ENCODE measurements at places on chromosomes 11 and 22.
A peak's percentile ranks its signal among the peaks of the same experiment; 100 is the strongest.

GRCh38 chr11:75283391-75283931 lies 42.9 kb downstream of the TPBGL start:
- DNase-seq, result no peak

DNA sequence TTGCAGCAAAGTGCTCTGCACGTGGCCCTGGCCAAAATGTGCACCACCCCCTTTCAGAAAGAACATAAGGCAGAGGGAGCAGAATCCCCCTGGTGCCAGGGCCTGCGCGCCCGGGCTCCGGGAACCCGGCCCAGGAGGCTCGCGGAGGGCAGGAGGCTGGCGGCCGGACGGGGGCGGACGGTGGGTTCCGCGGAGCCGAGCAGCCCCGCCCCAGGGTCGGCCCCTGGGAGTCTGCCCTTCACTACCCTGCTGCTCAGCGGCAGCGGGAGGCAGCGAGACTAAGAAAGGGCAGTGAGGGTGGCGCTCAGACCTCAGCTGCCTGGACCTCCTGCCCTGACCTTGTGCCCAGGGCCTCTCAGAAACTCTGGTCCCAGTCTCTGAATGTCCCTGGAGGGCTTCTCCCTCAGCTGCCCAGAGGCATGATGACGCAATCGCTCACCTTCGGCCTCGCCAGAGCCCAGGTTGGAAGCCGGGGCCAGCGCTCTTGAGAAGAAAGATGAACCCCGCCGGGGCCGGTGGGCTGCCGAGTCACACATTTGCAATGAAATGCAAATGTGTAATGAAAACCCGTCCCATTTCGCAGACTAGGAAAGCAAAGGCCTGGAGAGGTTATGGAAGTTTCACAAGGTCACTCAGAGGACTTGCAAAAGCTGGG lies 1.1 kb upstream of the CLMP start:
- no peak for DNase-seq

DNA sequence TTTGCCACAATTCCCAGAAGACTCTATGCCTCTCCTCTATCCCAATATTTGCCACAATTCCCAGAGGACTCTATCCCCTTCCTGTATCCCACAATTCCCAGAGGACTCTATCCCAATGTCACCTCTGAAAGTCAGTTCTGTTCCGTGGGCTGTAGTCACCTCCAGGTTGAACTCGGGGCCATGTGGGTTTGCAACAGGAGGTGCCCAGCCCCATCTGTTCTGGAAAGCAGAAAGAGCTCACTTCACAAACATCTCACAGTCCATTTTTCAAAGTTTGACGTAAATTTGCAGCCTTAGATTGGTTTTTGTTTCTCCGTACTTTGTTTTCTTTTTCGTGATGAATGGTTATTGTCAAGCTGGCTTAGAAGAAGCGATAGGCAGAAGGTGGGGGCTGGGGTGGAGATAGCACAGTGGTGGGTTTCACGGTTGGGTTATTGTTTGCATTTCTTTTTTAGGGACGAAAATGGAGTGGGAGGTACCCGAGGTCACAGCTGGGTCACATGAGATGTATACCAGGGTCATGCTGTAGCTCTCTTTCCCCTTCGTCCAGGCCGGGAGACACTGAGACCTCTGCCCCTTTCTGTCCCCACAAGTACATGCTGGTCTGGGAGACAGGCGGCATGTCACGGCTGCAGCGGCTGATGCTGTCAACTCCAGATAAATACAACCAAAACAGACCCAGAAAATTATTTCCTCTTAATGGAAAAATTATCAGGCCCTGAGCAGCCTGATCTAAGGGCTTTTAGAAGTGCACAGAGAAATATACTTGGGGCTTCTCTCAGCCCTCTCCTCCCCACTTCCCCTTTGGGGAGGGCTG lies 374.5 kb downstream of the CADM1 start:
- no peak for DNase-seq

DNA sequence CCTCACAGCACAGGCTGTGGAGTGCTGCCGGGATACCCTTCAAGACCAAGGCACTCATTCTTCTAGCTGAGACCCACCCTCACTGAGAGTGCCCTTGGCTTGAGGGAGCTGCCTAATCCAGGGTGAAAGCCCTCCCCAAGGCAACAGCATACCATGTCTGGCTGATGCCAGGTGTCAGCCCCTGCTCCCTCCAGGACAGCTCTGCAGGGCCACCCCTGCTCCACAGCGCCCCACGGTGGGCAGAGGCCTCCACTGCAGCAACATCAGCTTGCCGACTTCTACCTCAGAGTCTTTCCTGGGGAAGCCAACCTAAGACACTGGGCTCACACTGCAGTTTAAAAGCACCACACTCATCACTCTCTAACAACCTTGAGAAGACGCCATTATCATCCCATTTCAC lies 29.0 kb downstream of the TTLL1 start:
- peak; percentile 65 for DNase-seq

- no peak for DNase-seq
Observed at GRCh38 chr11:118610225-118610772, 2.9 kb downstream of the PHLDB1 start.

DNA sequence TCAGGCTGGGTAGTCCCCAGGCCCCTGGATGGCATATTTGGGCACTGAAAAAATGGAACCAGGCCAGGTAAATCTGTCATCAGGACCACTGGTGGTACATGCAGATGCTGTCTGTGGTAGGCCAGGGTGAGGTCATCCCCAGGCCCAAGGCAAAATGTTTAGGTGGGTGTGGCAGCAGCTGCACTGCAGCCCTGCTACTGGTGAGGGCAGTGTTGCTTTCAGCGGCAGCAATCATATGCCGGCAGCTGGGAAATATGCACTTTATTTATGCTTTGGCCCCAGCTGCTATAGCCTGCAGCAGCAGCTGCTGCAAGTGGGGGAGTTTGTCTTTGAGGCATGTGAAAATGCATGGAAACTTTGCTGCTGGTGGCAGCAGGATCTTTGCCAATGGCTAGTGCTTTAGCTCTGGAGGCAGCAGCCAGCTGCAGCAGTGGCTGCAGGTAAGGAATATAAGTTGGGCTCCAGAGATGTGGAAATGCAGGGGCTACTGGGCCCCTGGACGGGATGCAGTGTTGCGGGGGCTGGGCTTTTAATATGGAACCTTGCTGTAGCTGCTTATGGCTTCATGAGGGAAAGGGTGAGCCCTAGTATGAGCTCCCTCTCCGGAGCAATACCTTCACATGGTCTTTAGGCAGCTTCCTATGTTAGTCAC lies 365.7 kb upstream of the CADM1 start:
- peak; percentile 67 for DNase-seq

GRCh38 chr11:92245700-92246271 lies 21.2 kb downstream of the FAT3 start:
- no peak for DNase-seq

- DNase-seq, result peak; percentile 66
Observed at GRCh38 chr22:20741634-20742581, 32.0 kb upstream of the SERPIND1 start.

- no peak for DNase-seq
Observed at GRCh38 chr11:59894616-59895015, 16.0 kb downstream of the OOSP3 start.

GRCh38 chr22:29569011-29569678 lies 11.8 kb downstream of the NIPSNAP1 start:
- peak; percentile 28 for DNase-seq
